ENCODE measurements at places on chromosomes 11 and 22.
A peak's percentile ranks its signal among the peaks of the same experiment; 100 is the strongest.

- no peak for DNase-seq
Measured at GRCh38 chr11:833849-834311, 1.1 kb downstream of the CD151 start.

DNA sequence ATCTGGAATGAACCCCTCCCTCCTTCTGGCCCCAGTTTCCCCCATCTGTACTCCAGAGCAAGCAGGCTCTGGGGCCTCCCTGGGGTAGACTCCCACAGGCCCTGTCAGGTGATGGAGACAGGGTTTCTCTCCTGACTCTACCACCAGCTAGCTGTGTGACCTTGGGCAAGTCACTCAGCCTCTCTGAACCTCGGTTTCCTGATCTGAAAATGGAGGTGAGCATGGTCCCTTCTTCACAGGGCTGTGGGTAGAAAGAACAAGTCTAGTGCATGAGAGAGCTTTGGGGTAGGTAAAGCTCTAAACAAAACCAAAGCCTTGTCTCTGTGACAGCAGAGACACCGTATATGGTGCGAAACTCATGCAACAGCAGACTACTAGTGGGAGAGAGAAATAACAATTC is 5.6 kb downstream of the CD5 start:
- no peak for DNase-seq

GRCh38 chr22:41914611-41915034 is 251 bp downstream of the SHISA8 start:
- no peak for DNase-seq

DNA sequence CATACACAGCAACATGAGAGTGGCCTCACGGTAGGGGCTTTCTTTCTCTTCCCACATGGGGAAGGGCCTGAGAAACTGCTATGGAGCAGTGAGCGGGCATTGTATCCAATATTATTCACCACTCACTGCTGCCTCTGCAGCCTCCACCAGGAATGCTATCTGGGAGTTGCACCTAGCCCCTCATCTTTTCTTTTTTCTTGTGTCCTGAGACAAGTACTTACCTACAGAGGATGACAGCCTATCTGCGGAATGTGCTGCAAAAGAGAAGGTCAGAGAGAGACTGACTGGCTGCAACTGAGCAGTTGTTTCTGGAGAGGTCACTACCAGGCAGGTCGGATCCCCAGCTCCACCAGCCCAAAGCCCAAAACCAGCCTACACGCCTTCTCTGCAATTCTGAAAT is 52.1 kb upstream of the HTATIP2 start:
- DNase-seq: no peak

GRCh38 chr11:130344841-130345240 is 30.1 kb upstream of the ZBTB44 start:
- DNase-seq: no peak

DNA sequence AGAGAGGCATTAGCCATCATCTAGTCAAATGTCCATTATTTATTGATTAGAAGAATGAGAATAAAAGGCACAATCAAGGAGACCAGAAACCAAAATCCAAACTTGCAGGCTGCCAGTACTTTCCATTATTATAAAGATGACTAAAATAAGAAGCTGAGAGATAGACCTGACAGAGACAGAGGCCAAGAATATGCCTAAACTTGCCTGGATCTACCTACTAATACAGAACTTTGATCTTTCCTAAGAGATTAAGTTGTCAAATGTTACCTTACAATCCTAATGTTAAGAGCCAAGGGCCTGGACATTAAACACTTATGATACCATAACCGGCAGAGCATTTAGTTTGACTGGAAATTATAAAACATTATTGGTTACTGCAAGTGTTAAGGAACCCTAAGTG is 6.2 kb downstream of the LGR4 start:
- DNase-seq: no peak

DNA sequence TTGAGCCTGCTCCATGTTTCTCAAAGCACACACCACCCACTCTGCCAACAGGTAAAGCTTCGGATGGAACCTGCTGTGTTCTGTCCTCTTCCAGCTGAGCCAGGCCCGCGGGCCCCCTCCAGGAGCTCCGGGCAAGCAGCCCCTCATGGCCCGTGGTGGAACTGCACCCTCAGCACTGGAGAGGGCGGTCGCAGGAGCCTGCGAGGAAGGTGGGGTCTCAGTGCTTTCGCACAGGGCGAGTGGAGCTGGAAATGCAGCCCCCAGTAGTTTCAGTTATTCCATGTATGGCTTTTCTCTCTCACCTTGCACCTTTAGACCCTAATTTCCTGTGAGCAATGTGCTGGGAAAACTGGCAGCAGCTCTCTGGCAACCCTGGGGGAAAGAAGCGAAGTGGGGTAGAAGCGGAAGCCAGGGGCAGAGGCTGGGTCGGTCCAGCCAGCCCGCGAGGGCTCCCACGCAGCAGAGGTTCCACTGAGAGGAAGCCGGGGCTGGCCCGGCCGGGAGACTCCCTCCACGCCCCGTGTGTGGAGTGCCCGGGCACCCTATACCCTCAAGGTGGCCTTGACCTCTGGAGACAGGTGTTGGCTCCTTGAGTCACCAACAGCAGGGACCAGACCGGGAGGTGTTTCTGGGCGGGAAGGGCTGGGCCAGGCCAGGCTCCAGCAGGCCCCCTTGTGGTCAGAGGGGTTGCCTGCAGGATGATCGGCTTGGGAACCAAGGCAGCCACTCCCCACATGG is 119.9 kb upstream of the TMEM45B start:
- DNase-seq: peak; percentile 44
